ENCODE measurements at places on chromosomes 2 and 18. TPM values are rescaled to one million over a fixed set of nuclear protein-coding genes. Genes with fewer than 3 reads are reported as not detected.
A peak's percentile ranks its signal among the peaks of the same experiment; 100 is the strongest.

The COLEC12 gene
- 55.1 TPM for polyA plus RNA-seq

The PSTPIP2 gene
- 5.9 TPM for polyA plus RNA-seq

DNA sequence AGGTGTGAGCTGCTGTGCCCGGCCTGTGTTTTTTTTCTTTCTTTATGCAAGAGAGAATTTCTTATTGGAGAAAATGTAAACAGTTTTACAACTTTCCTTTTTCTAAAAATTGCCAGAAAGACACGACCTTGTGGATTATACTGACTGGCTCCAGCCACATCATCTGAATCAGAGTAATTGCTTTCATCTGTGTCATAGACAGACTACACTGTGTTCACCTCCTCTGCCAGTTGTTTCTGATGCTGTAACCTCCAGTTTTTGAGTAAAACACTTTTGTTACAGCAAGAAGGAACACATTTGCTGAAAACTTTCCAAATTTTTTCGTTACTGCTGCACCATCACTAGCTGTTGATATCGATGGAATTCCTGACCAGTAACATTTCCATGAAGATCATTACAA lies 43.9 kb upstream of the PLEKHM3 start:
- DNase-seq = peak; percentile 35

DNA sequence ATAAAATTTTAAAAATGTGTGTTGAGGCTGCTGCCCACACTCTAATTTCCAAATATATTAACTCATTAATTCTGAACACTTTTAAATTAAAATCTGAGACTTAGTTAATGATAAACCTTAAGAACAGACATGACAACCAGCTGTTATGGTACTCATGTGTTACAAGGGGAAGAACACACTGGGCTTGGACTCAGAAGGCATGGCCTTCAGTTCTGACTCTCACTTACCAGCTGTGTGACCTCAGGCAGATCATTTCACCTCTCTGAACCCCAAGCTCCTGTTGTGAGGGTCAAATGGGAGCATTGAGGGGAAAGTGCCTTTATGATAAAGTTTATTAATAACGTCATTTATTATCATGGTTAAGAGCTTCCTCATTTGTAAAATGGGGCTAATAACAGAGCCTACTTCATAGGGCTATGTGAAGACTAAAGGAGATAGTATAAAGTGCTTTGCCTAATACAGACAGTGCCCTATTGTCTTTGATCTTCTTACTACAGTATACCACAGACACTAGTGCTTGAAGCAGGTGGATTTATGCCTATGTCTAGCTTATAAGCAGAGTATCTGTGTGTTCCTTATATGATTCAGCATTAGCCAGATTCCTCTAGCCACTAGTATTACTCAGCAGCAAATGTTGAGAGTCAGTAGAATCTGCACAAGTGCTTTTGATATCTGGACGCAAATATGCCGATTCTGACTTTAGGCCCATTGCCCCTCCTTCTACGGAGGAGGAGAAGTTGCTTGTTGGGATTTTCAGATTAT lies 99.6 kb downstream of the SGPP2 start:
- DNase-seq = no peak

DNA sequence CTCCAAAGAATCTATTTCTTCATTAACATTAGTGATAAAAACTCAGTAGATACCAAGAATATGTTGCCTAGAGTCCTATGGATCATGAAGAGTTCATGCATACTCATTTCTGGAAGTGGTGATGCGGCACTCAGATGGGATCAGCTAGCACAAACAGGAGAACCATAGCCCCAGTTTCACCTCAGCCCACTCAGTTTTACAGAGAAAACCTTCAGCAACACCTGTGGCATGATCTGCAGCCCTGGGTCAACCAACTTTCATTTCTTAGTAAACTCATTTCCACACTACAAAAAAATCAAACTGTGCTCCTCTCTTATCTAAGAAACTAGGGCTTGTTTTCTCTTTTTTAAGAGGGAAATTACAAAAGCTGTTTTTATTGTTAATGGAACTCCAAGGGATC lies 569.4 kb downstream of the CCDC85A start:
- no peak for DNase-seq

DNA sequence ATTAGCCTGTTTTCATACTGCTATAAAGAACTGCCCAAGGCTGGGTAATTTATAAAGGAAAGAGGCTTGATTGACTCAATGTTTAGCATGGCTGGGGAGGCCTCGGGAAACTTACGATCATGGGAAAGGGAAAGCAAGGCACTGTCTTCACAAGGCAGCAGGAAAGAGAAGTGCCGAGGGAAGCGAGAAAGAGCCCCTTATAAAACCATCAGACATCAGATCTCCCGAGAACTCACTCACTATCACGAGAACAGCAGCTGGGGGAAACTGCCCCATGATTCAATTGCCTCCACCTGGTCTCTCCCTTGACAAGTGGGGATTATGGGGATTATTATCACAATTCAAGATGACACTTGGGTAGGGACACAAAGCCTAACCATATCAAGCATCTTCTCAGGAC lies 23.3 kb downstream of the RHOB start:
- DNase-seq = no peak

The SAG gene
- not detected for polyA plus RNA-seq

The NEURL3 gene
- polyA plus RNA-seq = not detected

DNA sequence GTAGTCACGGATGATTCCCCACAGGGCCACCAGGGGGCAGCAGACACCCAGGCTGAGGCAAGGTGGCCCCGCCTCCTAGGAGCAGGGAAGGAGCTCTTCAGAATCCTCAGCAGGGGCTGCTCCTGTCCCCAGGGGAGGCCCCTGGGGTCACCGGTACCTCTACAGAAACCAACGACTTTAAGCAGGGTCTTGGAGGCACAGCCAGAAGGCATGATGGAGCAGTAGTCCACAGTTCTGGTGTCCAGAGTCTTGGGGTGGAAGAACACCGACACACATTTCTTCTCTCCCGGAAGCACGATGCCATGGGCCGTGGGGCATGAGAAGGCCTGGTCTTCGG lies 11.5 kb downstream of the CFAP65 start:
- no peak for DNase-seq

- DNase-seq = no peak
Measured at GRCh38 chr2:48841126-48841525, 85.6 kb upstream of the LHCGR start.

- DNase-seq = no peak
Measured at GRCh38 chr2:13102397-13103063, 385.8 kb downstream of the TRIB2 start.

- DNase-seq = no peak
Measured at GRCh38 chr2:17864676-17865075, 13.8 kb upstream of the KCNS3 start.

DNA sequence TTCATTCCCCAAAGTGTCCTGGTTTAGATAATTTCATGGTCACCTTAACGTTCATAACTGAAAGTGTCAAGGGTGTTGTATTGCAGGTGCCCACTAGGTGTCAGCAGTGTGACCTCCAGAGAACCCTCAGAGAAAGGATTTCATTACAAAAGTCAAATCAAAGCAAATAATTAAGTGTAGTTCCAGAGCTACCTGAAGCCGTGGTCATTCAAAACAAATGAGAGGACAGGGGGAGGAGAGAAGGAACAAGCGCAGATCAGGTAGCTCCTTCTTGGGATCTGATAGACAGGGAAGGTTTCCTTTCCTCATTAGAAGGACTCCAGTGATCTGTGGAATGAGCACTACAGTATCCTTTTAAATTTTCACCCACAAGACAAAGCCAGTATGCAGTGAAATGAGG lies at the start of gene SLC9A4:
SLC9A4 (plus strand) TSS at position 207 of the 400 bp plus-strand sequence. CDS start 534 bp downstream, outside the sequence.
- DNase-seq = peak; percentile 4

DNA sequence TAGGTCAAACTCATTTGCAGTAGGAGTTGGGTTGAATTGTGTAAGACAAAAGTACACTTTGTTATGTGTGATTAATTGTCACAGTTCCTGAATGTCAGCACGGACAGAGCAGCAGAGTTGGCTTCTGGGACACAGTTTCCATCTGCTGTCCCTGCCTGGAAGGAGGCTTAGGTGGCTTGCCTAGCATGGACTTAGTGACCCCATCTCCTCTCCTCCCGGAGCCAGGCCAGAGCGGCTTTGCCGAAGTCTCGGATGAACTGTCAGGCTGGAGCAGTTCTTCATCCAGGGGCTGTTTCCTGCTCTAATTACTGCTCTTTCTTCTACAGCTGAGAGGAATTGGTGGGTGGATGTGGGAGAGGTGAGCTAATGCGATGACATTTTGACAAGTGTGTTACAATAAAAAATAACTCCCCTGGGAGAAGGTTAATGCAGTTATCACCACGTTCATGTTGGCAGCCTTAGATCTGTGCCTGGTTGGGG lies 102.0 kb downstream of the SH3RF3 start:
- no peak for DNase-seq

- DNase-seq = no peak
Measured at GRCh38 chr2:10901160-10901939, 10.4 kb upstream of the KCNF1 start.

The INHA gene
- 0.94 TPM for polyA plus RNA-seq

DNA sequence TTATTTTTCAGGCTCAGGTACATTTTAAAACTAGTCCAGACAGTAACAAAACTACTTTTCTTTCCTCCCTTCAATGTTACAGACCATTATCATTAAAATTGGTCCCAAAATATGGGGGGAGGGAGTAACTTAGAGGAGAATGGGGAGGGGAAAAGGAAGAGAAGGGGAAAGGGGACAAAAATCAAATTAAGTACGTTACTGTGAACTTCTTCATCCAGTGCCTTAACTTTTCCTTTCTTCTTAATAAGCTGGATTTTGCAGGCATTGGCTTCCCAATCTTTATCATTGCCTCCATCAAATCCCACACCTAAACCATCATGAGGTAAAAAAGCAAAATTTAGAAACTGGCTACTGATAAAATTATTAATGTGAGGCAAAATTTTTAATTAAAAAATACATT lies 17.2 kb downstream of the GFPT1 start:
- DNase-seq = no peak

The RAPGEF4 gene
- 0.42 TPM for polyA plus RNA-seq

- DNase-seq = no peak
Measured at GRCh38 chr2:69594341-69594740, 49.2 kb downstream of the AAK1 start.

DNA sequence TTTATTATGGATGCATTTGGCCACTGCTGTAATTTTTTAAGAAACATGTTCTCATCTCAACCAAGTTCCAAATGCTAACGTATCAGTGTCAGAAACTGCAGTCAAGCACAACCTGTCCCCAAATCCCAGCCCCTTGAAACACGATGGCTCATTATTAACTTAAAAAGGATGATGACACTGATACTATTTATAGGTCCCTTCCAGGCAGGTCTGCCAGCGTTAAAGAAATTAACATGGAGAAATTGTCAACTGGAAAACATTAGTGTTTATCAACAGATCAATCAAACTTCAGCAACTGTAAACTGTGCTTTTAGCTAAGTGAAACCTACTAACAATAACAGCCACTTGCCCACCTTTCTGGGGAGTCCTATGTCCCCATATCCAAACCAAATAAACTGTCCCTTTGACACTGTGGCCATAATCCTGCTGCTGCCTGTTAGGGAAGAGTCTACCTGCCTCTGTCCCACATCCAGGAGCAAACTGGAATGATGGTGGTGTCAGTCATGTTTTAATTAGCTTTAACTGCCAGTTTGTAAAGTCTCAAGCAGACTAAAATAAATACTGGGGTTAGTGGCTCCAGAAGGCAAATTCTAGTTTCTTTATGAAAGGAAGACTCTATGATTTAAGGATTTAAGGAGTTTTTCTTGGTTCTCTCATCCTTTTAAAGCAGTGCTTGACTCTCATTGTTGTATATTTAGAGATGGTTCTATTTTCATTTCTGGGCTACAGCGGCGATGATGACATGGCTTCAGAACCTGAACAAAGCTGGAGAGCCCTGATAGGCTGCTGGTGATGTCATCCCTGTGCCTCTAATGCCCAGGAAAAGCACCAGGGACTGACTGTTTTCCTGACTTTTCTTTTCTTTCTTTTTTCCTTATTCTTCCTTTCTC lies 583.6 kb upstream of the PIK3C3 start:
- no peak for DNase-seq

DNA sequence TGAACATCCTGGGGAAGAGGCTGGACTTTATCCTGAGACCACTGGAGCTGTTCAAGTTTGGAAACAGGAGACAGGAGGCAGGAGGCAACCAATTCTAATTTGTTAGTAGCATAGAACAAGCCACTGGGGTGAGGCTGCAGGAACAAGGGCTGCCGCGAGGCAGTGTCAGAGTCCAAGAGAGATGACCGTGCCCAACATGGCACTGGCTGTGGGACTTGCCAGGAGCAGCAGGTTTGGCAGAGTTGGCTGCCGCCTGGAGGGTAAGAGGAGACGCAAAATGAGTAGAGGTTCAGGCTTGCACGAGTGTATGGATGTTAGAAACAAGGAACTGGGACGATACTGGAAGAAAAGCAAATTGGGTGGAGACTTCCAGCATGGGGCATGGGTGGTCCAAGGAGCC lies 168.5 kb downstream of the TPGS2 start:
- DNase-seq = no peak

All from BJ (cell line).